Naive B cell (primary cell): ENCODE measurements at places on chromosomes 1 and 21. TPM values are rescaled to one million over a fixed set of nuclear protein-coding genes. Genes with fewer than 3 reads are reported as not detected.

Gene F11R
- 5.2 TPM for polyA plus RNA-seq

DNA sequence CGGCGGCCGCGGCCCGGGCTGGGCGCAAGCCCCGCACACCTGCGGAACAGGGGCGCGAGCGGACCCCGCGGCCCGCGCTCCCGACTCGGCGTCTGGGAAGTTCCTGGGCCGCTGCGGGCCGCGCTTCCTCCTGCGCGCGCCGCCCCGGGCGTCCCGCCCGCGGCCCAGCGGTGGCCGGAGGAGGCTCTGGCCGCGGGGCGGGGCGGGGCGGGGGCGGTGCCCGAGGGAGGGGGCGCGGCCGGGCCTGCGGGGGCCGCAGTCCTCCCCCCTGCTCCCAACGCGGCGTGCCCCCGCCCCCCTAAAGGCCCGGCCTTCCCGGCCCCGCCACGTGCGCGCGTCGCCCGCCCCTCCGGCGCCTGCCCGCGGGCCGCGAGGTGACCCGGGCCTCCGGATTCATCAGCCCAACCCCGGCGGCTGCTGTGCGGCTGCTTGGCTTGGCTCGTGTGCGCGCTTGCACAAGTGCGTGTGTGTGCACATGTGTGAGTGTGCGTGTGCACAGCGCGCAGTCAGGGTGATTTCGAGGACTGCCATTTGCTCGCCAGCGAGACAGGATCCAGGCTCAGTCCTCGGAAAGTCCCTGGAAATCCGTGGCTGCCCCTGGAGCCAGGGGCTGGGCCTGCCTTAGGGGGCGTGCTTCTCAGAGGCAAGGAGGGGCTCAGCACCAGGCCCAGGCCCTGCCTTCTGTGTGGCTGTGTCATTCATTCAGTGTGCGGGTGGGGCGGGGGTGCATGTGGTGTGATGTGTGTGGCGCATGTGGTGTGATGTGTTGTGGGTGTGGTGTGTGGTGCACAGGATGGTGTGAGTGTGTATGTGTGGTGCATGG is at the start of gene C2CD2:
Gene C2CD2, minus strand, starts transcription at position 188 of the 823 bp plus-strand sequence. CDS start 370 bp downstream, outside the sequence.
- no peak for DNase-seq

GRCh38 chr1:93988634-93989350 is 79.6 kb upstream of the GCLM start:
- no peak for DNase-seq

Gene HOOK1
- 1.5 TPM for polyA plus RNA-seq

Gene INSRR
- polyA plus RNA-seq: not detected

- DNase-seq: no peak
Measured at GRCh38 chr1:187931776-187932175, 1103.0 kb downstream of the PLA2G4A start.

GRCh38 chr1:209652873-209653401 is 712 bp upstream of the LAMB3 start:
- no peak for DNase-seq

Gene ZSWIM5
- polyA plus RNA-seq: not detected

DNA sequence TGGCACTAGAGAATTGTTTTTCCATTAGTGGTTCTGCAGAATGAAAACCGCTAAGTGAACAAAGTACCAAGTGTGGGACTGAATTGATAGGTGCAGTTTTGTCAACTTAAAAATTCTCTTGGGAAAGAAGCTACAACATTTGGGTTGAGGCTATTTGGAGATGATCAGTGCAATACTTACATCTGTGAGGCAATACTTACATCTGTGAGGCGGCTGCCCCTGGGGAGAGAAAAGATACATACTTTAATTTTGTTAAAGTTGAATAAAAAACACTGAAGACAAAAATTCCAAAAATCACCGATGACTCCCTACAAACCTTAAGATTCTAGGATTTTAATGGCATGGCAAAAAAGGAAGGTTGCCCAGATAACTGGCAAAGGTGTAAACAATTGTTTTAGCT is 1.7 kb downstream of the CFAP410 start:
- DNase-seq: no peak

DNA sequence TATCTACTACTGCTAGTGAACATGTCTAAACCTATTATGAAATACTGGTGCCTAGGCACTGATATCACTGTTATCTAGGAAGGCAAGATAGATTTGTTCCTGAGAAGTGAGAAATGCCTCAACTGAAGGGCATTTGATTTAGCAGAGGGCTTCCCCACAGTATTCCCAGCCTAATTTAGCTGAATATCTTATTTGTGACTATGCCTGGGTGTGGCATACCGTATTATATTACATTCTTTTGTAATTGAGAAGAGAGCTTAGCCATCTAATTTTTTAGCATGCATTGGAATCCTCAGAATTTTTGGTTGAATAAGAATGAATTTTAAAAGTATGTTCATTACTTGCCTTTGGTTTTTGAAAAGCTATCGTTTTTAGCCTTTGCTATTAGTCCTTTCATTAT is 99.1 kb downstream of the ZP4 start:
- no peak for DNase-seq

- no peak for DNase-seq
Measured at GRCh38 chr1:56915960-56916359, 49.9 kb downstream of the C8B start.

DNA sequence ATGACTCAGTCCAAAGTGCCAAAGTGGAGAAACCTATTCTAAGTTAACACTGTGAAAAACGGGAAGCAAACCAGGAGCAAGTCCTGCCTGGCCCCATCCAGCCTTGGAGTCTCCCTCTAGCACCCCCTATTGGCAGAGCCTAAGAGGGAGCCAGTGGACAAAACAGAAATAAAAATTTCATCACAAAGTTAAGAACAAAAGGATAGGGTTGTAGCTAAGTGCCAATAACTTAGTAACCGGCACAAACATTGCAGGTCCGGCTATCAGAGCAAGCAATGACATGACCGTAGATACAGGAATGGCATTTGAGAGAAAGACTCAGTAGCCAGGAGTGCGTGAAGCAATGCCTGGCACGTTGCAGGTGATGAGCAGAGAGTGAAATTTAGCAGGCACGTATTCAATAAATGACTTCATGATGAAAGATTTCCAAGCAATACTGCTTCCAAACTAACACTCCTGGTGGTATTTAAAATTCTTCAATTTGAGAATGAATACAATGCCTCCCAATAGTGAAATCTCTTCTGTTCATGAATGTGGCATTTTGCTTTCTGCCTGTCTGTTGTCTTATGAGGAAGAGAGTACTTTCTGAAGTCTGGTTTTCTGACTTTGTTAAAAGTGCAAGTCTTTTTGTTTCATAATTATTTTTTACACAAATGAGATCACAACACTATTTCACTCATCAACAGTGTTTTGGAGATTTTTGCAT is 391.0 kb downstream of the OMA1 start:
- no peak for DNase-seq

DNA sequence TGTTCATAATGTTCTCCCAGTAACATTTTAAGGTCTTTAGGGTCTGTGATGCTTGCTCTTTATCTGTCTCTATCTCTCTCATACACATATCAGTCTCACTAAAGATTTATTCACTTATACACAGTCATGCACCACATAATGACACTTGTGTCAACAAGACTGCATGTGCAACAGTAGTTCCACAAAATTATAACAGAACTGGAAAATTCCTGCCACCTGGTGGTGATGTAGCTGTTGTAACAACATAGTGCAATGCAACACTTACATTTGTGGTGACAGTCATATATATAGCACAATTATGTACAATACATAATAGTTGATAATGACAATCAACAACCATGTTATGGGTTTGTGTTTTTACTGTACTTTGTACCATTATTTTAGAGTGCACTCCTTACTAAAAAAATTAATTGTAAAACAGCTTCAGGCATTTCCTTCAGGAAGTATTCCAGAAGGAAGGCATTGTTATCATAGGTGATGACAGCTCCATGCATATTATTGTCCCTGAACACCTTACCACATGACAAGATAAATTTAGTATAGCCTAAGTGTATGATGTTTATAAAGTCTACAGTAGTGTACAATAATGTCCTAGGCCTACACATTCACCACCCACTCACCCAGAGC is 8.1 kb downstream of the TDRD5 start:
- DNase-seq: no peak

DNA sequence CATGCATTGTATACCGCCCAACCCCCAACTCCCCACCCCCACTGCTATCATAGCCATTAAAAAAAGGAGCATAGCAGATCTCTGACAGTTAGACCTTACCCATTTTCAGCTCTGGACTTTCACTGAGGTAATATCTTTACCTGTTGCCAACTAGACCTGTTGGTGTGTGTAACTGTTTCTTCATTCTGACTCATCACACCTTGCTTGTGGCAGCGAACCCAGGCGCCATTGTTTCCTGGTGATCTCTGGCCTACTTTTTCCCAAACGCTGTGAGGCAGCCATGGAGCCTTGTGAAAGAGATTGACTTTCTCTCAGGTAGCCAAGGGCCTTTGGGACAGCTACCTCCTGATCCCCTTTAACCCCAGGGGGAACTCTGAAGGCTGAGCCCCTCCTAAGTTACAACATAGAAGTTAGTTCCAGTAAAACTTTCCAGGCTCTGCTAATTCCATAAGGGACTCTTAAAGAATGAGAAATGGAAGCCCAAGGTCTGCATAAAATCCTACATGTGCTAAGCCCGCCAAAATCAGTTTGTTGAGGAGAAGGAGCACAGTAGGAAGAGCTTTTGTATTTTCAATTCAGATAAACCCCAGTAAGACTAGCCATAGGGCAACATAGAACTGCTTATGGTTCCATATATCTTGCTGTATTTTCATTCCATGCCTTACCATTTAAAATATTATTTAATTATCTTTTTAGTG is 196.1 kb upstream of the CAMK1G start:
- DNase-seq: no peak

Gene LCE1D
- not detected for polyA plus RNA-seq

Gene SLC44A3
- polyA plus RNA-seq: not detected

Gene ZNF683
- polyA plus RNA-seq: not detected

Gene OR6P1
- polyA plus RNA-seq: not detected

GRCh38 chr1:84370831-84371394 is 27.4 kb upstream of the DNASE2B start:
- no peak for DNase-seq

GRCh38 chr1:147600119-147601111 is 59.1 kb downstream of the BCL9 start:
- DNase-seq: no peak

GRCh38 chr1:82227306-82228095 is 426.8 kb downstream of the ADGRL2 start:
- no peak for DNase-seq

DNA sequence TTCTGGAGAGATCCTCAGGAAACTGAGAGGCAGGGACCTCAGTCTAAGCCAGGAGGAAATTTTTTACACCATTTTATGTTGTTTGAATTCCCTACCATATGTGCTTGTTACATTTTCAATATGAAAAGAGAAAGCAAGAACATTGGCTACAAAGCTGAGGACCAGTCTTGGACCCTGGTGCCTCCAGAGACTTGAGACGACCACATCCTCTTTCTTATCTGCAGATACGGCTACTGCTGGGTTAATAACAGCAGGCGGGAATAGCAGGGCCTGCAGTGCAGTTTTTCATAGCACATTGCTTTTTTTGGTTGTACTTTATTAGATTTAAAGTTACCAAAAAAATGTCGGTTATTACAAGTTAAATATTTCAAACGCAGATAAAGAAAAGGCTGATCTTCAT is 3.9 kb downstream of the KDM4A start:
- DNase-seq: no peak

DNA sequence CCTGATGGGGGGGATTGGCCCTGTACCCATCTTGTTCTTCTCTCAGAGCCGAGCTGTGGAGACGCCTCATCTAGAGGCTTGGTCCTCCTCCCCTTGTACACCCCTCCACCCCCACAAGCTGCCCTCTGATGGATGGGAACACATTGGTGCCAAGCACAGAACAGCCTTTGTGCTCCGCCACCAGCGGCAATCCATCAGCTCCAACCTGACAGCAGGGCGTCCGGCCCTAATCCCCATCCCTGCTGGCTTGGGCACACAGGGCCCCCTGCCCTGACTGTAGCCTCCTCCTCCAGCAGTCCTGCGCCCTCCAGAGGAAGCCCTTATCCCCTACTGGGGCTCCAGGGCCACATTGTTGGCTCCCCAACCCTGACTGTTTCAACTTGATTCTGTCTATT is 3.8 kb upstream of the MYOG start:
- no peak for DNase-seq

DNA sequence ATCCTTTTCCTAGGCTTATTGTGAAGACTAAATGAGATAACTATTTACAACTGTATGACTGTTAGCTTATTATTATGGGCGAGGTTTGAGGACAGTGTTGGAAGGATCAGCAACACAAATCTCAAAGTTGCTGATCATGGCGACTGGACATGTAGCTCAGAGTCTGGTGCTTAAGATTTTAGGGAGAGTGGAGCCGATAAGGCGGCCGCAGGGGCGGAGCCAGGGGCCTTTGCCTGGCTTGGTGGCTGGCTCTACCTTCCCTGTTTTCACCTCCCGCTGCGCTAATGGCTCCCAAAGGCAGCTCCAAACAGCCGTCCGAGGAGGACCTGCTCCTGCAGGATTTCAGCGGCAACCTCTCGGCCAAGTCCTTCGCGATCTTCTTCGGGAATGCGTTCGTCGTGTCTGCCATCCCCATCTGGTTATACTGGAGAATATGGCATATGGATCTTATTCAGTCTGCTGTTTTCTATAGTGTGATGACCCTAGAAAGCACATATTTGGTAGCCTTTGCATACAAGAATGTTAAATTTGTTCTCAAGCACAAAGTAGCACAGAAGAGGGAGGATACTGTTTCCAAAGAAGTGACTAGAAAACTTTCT is 45.5 kb downstream of the GIPC2 start:
- no peak for DNase-seq

DNA sequence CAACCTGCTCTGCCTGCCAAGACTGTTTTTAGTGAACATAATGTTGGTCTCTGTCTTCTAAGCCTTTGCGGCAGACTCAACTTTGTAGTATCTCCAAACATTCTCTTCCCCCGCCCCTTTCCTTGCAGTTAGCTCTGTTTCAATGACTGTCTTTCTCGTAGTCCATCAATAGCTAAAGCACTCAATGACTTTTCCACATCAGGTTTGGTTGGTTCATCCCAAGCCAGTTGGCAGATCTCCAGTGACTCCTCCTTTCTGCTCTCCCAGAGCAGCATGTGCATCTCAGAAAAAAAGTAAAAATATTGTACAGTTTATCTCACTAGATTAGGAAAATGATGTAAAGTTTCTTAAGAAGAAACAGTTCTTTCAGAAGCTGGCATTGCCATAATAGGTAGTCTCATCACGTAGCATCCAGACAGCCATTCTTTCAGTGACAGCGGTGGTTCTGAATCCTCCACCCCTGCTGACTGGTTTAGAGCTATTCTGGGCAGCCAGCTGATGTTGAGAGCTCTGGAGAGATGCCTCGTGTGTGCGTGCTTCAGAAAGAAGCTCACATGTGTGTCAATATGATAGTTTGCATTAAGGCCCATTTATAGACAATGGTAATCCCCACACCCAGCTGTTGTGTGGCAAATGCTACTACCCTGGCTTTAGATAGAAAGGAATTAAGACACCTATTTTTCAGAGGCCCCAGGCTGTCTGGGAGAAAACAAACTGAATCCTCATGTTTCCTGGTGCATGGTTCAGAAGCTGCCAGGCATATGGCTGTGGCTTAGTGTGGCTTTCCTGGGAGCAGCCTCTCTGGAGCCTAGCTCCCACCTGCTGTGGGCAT is 53.2 kb downstream of the CNN3 start:
- DNase-seq: no peak

Gene CELA2A
- not detected for polyA plus RNA-seq

Gene FNBP1L
- 1.6 TPM for polyA plus RNA-seq

Gene S100A4
- polyA plus RNA-seq: 89.6 TPM
